Urinary bladder (tissue), 4 donors: ENCODE measurements at places on chromosomes 13 and 19. TPM values are rescaled to one million over a fixed set of nuclear protein-coding genes. Genes with fewer than 3 reads are reported as not detected.

NDUFS7 gene
- 173 TPM for polyA plus RNA-seq

PRODH2 gene
- polyA plus RNA-seq = 0.18 TPM

DIAPH3 gene
- polyA plus RNA-seq = 0.18 TPM

ZNF473 gene
- 4.8 TPM for polyA plus RNA-seq

GATAD2A gene
- 22.9 TPM for polyA plus RNA-seq

SYCN gene
- polyA plus RNA-seq = not detected

ZNF430 gene
- polyA plus RNA-seq = 3.7 TPM

PSG7 gene
- polyA plus RNA-seq = not detected

FCER2 gene
- polyA plus RNA-seq = 0.90 TPM

PTH2 gene
- polyA plus RNA-seq = not detected

FUT3 gene
- polyA plus RNA-seq = 0.29 TPM

CCDC8 gene
- 20.4 TPM for polyA plus RNA-seq

NOTCH3 gene
- polyA plus RNA-seq = 35.9 TPM

GJA3 gene
- 0.05 TPM for polyA plus RNA-seq

LILRA5 gene
- 7.3 TPM for polyA plus RNA-seq

COX7A1 gene
- polyA plus RNA-seq = 92.0 TPM

SIN3B gene
- 33.3 TPM for polyA plus RNA-seq

DNA sequence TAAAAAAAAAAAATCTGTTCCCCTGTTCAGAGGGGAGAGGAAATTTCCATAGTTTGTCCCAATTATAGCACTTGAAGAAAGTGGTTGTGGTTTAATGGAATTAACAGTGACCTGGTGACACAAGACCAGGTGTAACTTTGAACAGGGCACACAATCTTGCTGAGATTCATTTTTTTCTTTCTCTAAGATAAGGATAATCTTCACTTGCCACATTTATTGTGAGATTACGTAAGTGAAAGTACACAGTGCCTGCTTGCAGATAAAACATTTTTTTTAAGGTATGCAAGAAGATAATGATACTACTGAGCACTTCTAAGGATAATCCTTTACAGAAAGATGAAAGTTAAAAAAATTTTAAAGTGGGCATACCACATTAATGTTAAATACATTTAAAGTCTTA lies 448.1 kb downstream of the DIAPH3 start:
- DNase-seq = no peak

GRCh38 chr13:28651810-28652401 lies 7.0 kb upstream of the POMP start:
- DNase-seq = no peak

- no peak for DNase-seq
Measured at GRCh38 chr13:45607931-45608330, 7.6 kb downstream of the ERICH6B start.

GRCh38 chr19:20103091-20103740 lies 25.4 kb downstream of the ZNF90 start:
- no peak for DNase-seq

DNA sequence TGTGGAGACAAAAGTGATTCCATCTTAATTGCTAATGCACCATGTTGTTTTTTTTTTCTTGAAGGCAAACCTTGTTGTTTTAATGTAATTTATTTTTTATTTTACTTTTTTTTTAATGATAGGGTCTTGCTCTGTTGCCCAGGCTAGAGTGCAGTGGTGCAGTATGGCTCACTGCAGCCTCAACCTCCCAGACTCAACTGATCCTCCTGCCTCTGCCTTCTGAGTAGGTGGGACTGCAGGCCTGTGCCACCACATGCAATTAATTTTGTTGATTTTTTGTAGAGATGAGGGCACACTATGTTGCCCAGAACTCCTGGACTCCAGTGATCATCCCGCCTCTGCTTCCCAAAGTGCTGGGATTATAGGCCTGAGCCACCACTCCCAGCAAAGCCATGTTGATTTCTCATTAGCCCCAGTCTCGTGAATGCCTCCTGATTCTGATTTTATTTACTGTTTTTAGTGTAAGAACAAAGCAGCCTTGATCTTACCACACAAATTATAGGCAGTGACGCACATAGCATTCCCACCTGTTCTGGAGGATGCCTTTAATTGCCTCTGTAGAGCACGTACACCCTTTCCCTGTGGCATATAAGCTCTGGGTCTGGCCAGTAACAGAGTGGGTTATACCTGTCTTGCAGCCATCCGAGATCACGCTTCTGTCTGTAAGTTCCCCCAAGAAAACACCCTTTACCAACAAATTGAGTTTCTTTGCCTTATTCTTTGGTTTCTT lies 150.4 kb downstream of the GGACT start:
- no peak for DNase-seq

- no peak for DNase-seq
Measured at GRCh38 chr19:11658970-11659369, 61.7 kb downstream of the ZNF627 start.

DNA sequence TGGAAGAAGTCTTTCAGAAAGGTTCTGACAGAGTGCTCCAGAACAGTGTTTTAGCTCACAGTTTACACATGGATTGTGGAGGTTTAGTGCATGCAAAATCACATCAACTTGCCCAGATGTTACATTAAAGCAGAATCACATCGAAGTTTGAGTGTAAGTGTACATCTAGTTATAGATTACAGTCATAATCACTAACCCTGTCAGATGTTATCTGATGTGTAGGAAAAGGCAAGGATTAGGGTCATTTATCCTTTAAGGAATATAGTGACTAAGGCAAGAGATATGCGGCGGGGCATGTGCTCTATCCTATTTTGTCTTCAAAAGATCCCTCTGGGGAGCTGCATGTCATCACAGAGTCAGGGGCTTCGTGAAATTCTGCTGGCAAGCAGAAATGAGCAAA lies 66.9 kb downstream of the CYSLTR2 start:
- DNase-seq = no peak

GRCh38 chr13:46665633-46666482 lies 112.9 kb downstream of the LRCH1 start:
- DNase-seq = no peak

DNA sequence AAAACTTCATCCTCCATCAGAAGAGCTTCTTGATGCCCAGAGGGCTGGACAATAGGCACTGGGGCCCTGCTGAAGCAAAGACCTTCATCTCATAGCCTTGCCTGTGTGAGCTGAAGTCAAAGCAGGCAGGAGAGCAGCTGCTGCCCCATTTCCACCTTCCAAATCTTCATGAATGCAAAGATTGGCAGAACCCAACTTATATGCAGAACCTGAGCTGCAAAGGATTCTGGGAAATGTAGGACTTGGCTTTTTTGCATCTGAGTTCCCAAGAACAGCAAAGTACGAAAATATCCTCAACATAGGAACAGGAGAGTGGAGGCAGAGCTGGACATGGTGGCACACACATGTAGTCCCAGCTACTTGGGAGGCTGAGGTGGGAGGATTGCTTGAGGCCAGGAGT lies 30.8 kb downstream of the CKM start:
- no peak for DNase-seq

GRCh38 chr13:97856304-97856675 lies 97.2 kb upstream of the IPO5 start:
- DNase-seq = no peak

GRCh38 chr19:32041681-32042292 lies 303.6 kb upstream of the ZNF507 start:
- DNase-seq = no peak

- no peak for DNase-seq
Measured at GRCh38 chr13:27662738-27663470, 41.2 kb downstream of the POLR1D start.

- no peak for DNase-seq
Measured at GRCh38 chr19:49073514-49074378, 1.2 kb upstream of the KCNA7 start.

GRCh38 chr19:57389194-57389729 lies 392 bp upstream of the ZNF548 start:
- no peak for DNase-seq

DNA sequence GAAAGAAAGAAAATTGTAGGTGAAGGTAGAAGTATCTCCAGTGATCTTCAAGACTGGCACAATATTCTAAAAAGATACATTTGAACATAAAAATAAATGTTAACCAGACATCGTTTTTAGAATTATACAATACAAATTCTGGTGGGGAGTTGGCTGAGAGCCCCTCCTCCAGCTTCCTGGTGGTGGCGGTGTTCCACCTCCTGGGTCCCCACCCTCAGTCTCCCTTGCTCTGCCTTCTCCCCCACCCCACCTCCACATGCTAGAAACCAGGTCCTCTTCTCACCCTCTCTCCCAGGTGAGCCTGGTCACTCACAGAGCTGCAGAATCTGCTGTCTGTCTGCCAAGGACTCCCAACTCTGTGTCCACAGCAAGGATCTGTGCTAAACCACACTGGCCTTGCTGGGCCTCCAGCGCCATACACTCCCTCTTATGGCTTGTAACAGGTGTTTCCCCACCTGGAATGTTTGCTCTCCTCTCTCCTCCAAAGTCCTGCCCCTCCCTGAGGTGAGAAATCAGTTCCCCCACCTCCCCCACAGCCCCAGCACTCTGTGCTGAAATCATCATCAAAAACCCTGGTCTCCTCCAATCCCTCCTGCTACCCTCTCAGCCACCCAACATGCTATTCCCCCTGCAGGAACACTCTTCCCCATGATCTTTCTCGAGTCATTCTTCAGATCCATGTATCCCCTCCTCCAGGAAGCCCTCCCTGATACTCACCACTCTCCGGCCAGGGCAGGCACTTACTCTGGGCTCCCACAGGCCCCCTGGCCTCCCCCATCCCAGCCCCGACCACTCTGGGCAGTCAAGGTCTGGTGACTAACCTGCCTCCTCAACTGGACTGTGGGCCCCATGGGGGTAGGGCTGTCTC lies 20.5 kb upstream of the CYP2S1 start:
- DNase-seq = no peak
